ENCODE measurements at places on chromosomes 2 and 18.
A peak's percentile ranks its signal among the peaks of the same experiment; 100 is the strongest.

DNA sequence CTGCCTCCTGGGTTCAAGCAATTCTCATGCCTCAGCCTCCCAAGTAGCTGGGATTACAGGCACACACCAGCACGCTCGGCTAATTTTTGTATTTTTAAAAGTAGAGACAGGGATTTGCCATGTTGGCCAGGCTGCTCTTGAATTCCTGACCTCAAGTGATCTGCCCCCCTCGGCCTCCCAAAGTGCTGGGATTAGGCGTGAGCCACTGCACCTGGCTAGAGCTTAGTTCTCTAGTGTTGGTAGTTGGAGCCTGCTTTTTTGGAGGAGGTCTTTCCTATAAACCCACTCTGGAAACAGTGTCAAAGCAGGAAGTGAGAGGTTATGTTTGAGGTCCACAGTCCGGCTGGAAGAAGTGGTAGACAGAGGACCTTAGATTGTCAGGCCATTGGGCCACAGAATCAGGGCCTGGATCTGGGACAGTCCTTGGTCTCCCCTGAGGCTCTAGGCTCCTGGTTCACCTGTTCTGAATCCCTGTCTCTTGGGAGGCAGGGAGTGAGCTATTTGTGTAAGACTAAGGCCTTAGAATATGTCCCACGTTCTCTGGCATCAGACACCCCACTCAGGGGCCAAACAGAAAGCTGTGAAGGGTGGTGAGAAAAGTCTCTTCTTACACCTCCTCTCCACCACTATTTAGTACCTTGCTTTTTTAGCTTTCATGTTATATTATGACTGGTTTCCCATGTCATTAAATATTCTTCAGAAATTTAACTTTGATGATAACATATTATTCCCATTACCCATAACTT lies 34.5 kb downstream of the PCBP1 start:
- DNase-seq = no peak

GRCh38 chr2:85504778-85505261 lies 34.1 kb upstream of the MAT2A start:
- peak; percentile 99 for DNase-seq

DNA sequence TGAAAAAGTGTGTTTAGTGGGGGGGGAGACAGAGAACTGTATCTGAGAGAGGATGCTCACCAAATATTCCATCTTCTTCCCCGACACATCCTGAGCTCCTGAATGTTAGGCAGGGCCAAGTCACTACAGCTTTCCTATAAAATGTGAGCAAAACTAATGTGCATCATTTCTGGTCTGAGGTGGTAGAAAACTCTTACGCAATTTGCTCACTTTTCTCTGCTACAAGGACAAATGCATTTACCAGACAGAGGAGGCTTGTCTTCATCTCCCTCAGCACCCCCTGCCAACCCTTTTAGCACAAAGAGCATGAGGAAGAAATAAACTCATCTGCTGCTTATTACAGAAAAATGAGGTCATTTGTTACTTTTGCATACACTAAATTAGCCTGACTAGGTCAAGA lies 554.0 kb downstream of the RNF144A start:
- DNase-seq = no peak

DNA sequence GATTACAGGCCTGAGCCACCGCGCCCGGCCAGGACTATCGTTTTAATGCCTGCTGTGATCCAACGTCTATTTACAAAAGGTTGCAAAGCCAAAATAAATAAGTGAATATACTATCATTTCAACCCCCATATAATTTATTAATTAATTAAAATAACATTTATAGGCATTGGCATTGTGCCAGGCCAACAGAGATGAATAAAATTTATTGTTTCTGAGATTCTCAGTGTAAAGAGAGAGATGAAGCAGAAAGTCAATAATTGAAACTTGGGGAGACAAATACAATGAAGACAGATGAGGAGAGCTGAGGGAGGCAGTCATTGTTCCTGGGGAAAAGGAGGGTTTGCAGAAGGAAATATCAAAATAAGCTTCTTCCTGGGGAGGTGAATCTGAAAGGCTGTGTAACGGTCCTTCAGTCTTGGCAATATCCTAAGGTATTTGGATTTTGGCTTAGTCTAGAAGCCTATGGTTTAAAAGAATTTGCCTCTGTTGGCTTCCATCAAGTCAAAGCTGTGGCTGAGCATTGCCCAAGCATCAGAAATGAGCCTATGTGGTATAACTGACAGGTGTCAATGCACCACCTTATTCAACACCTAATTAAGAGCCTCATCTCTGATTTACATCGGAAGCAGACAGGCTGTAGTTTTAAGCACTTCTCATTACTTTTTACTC lies 31.5 kb downstream of the KCNE4 start:
- no peak for DNase-seq

DNA sequence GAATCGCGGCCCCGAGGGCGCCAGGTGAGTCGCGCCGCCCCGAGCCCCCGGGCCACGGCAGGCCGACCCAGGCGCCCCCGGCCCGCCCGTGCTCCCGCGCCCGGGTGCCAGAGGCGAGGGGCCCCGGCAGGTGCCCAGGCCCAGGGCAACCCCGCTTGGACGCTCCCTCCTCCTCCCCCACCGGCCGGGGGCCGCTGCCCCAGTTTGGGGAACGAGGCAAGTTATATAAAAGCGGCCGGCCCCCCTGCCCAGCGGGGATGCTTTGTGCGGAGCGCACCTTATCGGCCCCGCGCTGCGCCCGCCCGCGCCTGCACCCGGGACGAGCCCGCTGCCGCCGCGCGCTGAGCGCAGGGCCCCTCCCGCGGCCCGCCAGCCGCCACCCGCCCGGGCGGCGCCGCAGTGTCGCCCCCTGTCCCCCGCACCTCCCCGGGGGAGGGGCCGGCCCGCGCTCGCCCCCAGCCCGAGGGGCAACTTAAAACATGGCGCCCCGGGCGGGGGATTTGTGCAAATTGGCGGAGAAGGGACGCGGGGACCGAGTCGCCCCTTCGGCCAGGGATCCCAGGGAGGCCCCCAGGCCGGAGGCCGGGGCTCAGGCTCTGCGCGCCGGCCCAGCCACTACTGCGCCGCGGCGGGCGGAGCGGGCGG lies 639 bp downstream of the EPB41L3 start:
- DNase-seq = no peak

- DNase-seq = no peak
These were observed 62.9 kb downstream of the MIB1 start for GRCh38 chr18:21803495-21803894.

DNA sequence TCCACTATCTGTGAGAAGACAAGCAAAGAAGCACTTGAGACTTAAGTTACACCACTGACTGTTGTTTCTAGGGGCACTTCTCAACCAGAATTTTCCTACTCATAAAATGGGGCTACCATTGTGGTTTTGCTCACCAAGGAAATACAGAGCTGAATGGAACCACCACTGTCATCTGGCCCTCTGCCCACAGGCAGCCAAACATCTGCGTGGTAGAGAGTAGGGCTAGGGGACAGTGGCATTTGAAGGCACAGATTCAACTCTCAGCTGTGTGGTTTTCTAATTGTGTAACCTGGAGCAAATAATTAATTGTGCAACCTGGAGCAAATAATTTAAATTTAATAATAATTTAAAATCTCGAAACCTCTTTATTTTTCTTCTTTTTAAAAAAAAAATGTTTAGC lies 79.6 kb downstream of the PDE11A start:
- peak; percentile 18 for DNase-seq
